ENCODE measurements at places on chromosomes 2 and 18.

DNA sequence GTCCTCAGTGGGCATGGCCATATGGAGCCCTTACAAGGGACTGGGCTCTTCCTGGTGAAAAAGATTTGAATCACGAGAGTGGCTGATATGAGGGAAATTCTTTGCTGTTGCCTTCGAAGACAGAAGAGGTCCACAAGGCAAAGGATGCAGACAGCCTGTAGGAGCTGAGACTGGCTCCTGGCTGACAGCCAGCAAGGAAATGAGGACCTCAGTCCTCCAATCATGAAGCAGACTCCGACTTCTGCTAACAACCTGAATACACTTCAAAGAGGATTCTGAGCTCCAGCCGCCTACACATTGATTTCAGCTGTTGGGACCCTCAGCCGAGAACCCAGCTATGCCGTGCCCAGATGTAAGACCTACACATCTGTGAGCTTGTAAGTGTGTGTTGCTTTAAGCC is 3.0 kb upstream of the ST8SIA5 start:
- DNase-seq: no peak

GRCh38 chr2:138504546-138505235 is 3.1 kb downstream of the SPOPL start:
- no peak for DNase-seq

- DNase-seq: no peak
Measured at GRCh38 chr2:217655651-217656050, 347.1 kb downstream of the TNS1 start.

DNA sequence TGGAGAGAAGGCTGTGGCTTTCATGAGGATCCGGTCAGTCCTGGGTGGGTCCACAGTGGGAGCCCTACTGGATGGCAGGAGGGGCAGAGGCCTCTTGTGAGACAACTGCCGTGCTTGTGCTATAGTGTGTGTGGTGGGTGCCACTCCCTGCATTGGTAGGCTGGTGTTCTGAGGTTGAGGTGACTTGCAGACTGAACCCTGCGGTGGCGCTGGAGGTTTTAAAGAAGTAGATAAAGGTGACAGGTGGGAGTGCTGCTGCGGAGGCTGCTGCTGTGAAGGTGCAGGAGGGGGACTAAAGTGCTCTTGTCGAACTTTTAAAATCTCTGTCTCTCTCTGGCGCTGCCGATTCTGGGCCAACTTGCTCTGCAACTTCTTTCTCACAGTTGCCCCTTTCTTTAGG is 29.7 kb downstream of the INO80D start:
- no peak for DNase-seq

GRCh38 chr2:119644186-119644585 is 34.8 kb upstream of the TMEM177 start:
- DNase-seq: no peak

DNA sequence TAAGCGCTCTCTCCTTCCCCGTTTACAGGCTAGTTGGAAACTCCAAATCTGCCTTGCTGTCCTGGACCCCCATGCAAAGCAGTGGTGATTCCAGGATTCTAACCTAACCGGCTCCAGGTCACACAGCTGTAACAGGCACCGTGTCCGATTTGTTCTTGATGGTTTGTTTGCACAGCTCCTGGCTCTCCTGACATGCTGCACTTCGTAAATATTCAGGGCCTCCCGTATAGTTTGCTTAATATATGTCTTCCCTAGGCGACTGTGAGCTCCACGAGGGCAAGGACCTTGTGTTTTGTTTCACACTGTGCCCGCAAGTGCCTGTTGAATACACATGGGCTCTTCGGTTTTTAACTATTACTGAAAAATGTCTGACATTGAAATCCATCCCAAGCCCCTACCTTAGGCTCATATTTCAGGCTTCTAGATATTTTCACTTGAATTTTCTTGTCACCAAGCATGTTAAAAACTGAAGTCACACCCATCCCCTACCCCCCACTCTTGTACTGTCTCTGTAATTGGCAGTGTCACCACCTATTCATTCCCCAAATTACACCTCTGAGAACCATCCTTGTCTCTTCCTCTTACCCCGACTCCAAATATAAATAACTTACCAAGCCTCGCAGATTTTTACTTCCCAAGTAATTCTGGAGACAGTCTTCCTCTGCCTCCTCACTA is 1.0 kb upstream of the PUM2 start:
- DNase-seq: no peak

DNA sequence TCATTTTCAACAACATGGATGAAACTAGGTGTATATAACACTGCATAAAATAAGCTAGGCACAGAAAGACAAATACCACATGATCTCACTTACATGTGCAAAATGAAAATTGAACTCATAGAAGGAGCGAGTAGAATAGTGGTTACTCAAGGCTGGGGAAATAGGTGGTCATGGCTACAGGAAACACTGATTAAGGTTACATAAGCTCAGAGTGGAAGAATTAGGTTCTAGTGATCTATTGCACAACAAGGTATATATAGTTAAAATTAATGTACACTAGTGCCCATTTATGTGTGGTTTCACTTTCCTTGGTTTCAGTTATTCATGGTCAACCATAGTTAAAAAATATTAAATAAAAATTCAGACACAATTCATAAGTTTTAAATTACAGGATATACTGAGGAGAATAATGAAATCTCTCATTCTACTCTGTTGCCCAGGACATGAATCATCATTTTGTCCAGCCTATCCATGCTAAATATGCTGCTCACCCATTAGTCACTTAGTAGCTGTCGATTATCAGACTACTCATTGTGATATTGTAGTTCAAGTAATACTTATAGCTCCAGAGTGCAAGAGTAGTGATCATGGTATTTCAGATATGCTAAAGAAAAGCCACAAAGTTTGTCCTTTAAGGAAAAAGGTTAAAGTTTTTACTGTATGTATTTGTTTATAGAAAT is 1530.9 kb upstream of the LRRTM1 start:
- no peak for DNase-seq

- DNase-seq: no peak
Measured at GRCh38 chr18:58612315-58613055, 16.4 kb downstream of the ALPK2 start.

- DNase-seq: no peak
Measured at GRCh38 chr2:215361876-215362561, 50.2 kb downstream of the ATIC start.

GRCh38 chr2:232196802-232197201 is 181.7 kb upstream of the ALPP start:
- DNase-seq: no peak

DNA sequence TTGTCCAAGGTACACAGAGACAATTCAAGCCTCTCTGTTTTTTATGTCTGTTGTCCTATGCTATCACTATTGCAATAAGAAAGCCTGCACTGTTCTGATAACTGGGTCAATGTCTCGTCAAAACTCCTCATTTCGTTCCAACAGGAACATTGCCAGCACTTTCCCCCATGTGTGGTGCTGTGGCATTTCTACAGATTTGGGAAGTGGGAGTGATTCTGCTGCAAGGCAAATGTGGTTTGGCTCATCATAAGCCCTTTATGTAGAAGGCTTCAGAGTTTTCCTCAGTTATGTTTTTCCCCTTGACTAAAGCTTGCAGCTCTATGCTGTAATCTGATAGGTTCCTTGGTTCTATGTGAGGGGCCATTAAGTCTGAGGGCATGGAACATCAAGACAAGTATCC is 324.1 kb upstream of the TCF4 start:
- no peak for DNase-seq

DNA sequence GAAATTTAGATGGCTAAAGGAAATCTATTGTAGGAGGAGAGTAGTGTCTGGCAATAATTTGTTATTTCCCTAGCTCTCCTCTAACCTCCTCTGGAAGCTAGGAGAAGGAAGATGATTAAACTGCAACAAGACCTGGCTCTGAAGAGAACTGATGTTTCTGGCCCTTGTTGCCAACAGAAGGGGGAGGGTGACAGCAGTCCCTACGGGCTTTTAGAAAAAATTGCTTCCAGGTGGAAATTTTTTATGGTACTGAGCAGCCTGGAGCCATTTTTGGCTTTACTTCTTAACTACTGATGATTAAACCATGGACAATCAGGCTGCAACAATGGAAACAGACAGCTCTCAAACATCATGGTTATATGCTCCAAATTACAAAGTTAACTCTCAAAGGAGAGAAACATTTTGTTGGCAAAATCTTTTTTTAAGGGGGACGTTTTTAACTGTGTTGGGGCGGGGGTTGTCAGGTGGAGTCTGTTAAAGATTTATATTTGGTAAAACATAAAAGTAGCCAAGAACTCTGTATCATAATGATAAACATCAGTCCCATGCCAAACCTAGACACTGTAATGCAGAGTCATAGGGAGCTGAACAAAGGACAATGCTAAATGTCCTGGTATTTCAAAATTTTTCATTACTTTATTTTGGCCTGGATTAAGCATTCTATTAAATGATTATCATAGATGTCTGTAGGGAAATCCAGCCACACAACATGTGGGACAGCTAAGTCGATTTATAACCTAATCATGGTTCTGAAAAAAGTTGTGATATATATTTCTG is 70.0 kb downstream of the EXOC6B start:
- no peak for DNase-seq

DNA sequence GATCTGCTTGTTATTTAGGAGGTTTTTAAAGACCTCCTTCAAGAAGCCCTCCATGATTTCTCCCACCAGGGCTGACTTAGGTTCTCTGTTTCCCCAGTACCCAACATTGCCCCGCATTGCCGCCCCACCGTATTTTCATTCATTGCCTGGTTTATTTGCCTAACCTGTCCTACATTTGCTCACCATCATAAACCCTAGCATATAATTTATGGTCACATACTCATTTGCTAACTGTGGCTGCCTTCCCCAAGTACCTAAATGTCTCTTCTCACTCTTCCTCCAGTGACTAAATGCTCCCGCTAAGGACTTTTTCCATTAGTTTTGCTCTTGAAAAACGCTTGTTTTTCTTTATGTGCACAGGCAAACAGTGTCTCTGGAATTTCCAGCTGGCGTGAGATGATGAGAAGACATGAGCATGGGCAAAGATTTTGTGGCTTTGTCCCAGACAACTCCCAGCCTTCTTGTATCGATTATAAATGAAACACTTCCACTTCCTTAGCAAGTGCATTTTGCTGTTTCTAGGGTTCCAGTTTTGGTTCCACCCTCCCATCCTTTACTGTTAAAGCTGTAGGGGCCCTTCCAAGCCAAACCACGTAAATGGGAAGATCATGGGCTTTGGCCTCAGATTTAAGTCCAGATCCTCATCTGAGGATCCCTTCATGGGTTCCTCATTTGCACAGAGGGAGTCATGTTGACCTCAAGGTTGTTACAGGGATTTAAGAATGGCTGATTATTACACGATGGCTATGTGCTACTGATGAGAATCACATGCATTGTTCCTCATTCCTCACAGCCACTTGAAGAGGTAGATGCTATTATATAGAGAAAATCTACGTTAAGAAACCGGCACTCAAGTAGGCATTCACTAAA is 21.0 kb upstream of the ARMC9 start:
- no peak for DNase-seq

- no peak for DNase-seq
Measured at GRCh38 chr2:217418090-217418489, 558.2 kb upstream of the TNP1 start.

DNA sequence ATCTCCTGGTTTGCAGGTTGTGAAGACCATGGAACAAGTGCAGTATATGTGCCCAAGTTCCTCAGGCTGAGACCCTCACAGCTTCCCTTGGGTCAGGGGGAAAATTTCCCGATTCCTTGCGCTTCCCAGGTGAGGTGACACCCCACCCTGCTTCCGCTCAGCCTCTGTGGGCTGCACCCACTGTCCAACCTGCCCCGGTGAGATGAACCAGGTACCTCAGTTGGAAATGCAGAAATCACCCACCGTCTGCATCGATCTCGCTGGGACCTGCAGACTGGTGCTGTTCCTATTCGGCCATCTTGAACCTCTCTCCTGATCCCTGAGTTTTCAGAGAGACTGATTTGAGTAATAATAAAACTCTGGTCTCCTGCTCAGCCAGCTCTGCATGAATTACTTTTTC is 30.6 kb downstream of the CHCHD5 start:
- DNase-seq: no peak

DNA sequence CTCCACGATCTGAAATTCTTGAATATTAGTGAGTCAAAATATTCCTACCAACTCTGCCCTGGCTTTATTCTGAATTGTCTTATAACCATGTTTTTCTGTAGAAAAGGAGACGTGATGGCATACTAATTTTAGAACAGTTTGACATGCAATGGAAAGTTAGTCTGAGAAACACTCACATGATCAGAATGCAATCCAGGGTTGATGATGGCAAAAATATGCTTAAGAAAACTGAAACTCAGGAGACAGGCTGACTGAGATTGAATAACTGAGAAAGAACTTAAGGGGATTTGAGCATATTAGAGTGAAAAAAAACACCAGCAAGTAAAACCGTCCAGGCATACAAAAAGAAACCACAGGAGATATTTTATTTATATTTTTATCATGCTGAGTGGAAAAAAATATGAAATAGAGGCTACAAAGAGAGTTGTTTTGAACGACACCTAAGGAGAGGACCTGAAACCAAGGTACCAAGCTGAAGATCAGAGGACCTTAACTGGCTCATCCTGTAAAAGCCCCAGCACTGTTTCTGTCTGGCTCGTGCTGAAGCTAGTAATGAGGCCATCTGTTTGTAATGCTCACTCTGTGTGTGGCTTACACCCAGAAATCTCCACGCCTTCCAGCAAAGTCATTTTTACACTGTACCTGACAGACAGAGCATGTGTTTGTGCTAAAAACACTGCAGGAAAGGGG is 437.2 kb upstream of the PKDCC start:
- no peak for DNase-seq

GRCh38 chr2:113977060-113977659 is 87.3 kb downstream of the ACTR3 start:
- no peak for DNase-seq

DNA sequence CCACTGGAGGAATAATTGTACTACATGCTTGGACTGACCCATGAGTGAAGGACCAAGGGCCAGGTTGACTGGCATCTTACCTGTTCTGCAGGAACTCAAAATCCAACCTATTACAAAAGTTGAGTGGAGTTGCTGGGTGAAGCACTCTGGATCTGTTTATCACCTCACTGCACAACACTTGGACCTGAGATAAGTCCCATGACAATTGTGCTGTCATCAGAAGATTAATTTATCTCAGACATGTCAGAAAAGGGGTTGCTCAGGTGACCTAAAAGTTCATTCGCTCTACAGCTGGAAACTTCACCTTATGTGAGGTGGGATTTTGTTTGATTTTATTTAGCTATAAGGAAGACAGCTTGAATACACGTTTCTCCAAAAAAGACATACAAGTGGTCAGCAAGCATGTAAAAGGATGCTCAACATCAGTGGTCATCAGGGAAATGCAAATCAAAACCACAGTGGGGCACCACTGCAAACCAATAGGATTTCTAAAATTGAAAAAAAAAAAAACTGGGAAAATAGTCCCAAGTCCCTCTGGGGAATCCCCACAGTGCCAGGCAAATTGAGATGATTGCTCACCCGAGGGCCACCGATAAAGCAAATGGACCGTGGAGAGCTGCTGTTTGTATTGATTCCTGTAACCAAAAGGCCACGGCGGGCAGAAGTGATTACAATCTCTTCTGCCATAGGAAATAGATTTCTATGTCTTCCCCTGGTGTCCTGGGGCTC is 65.8 kb upstream of the SLC35F5 start:
- no peak for DNase-seq
